Activated naive CD8-positive, alpha-beta T cell treated with anti-CD3 and anti-CD28 coated beads for 36 hours (primary cell): ENCODE measurements at places on chromosomes 5 and 9. TPM values are rescaled to one million over a fixed set of nuclear protein-coding genes. Genes with fewer than 3 reads are reported as not detected.

DNA sequence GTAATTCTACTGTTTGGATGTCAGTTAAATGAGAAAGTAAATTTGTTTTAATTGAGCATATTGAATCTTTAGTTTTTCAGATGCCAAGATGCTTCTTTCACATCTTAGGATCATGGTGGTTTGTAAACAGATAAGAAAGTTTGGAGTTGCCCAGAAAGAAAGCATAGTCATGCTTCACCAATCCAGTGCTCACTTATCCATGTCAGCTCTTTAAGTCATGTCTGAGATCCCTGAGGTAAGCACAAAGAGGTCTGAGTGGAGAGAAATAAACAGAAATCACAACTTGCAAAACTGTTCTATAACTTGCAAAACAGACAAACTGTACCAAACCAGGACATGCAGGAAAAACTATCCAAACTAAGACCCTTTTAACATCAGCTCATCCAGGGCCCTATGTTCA lies 87.7 kb downstream of the OSTF1 start:
- no peak for DNase-seq

DNA sequence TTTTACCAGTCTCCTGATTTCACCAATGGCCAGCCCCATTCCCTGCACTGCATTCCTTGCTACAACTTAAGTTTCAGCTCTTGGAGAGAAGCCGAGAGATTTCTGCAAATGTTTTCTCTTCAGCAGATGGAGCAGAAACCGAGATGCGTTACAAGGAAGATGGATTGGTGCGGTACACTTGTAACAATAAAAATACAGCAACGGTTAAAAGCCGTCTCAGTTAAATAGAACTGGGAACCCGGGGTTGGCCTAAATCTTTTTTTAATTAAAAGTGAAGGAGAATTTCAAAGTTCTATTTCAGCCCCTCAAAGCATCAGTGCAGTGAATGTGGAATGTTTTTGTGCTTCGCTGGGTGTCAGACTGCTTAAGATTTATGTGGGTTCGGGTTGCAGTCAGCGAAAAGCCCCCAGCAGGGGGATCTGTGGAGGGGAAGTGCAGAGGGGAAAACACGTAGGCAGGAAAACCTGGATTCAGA lies 19.8 kb downstream of the BRINP1 start:
- no peak for DNase-seq

- no peak for DNase-seq
Measured at GRCh38 chr5:79242242-79243039, 6.5 kb downstream of the JMY start.

DNA sequence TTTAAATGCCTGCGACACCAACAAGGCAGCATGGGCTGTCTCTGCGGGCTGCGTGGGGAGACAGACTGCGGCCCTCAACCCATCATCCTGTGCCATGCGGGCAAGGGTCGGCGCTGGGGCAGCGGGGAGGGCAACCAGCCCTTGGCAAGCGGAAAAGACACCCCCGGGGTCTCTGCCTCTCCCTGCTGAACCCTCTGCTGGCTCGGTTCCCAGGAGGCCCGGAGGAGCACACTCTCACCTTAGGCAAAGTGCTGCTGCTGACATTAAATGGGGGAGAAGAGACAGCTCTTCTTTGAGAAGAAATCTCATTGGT lies 129.6 kb upstream of the PPP1R26 start:
- DNase-seq, result no peak

Gene DHFR
- total RNA-seq, result 110 TPM

Gene RGS14
- total RNA-seq, result 41.2 TPM

Gene CCNO
- 0.14 TPM for total RNA-seq

Gene GOLM1
- 5.3 TPM for total RNA-seq

Gene SHC3
- total RNA-seq, result not detected
